ENCODE measurements at places on chromosomes 2 and 18.

GRCh38 chr2:74413001-74413698, 8.3 kb downstream of the C2orf81 start:
- DNase-seq = no peak

- DNase-seq = no peak
Measured at GRCh38 chr18:12883372-12883683, 709 bp downstream of the PTPN2 start.

- DNase-seq = no peak
Measured at GRCh38 chr2:190583507-190584337, 49.2 kb upstream of the NEMP2 start.

- peak; percentile 77 for DNase-seq
Measured at GRCh38 chr2:167292430-167293171, 404.3 kb downstream of the XIRP2 start.

GRCh38 chr2:184558713-184559464, 39.4 kb upstream of the ZNF804A start:
- no peak for DNase-seq

GRCh38 chr2:198213253-198213652, 408.9 kb downstream of the PLCL1 start:
- no peak for DNase-seq

DNA sequence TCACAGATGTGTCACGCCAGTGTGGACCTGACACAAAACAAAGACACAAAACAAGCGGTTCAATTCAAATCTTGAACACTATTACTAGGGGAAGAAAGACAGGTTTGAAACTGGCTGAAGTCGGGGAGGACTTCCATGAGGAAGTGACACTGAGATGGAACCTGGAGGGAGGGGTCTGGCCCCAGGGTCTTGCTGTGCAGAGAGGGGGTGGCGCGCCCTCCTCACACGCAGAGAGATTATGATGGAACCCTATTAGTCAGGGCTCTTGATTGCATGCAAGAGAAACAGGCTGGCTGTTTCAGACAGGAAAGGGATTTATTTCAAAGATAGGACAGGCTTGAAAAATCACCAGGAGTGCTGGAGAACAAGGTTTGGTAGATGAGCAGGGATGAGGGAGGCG, 363.6 kb upstream of the HS6ST1 start:
- DNase-seq = no peak

DNA sequence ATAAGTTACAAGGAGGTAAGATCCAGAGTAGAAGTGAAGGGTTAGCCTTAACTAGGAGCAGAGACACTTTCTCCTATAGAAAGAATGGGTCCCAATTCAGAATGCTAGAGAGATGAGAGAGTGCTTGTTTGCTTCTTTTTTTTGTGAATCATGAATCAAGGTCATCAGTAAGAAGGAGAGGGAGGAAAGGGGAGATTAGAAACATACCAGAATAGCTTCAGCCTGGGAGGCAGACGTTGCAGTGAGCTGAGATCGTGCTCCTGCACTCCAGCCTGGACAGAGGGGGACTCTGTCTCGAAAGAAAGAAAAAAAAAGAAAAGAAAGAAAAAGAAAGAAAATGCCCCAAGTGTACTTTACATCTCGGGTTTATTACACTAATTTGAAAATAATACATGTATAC, 55.8 kb upstream of the SLC35F5 start:
- DNase-seq = no peak

GRCh38 chr2:70087702-70088597, 673 bp downstream of the PCBP1 start:
- no peak for DNase-seq

DNA sequence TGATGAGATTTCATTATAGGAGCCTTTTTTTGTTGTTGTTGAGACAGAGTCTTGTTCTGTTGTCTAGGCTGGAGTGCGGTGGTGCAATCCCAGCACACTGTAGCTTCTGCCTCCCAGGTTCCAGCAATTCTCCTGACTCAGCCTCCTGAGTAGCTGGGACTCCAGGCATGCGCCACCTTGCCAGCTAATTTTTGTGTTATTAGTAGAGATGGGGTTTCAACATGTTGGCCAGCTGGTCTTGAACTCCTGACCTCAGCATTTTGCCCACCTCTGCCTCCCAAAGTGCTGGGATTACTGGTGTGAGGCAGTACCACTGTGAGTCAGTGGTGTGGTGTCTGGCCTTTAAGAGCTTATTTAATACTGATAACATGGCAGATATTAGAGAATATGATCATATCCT, 60.1 kb downstream of the MOB4 start:
- no peak for DNase-seq

DNA sequence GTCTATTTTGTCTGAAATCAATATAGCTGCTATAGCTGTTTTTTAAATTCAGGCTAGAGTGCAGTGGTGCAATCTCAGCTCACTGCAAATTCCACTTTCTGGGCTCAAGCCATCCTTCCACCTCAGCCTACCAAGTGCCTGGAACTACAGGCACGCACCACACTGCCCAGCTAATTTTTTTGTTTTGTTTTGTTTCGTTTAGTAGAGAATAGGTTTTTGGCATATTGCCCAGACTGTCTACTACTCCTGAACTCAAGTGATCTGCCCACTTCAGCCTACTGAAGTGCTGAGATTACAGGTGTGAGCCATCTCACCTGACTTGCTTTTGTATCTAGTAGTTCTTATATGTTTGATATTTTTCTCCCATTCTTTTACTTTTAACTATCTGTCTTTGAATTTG, 259.7 kb downstream of the CDH19 start:
- peak; percentile 39 for DNase-seq

DNA sequence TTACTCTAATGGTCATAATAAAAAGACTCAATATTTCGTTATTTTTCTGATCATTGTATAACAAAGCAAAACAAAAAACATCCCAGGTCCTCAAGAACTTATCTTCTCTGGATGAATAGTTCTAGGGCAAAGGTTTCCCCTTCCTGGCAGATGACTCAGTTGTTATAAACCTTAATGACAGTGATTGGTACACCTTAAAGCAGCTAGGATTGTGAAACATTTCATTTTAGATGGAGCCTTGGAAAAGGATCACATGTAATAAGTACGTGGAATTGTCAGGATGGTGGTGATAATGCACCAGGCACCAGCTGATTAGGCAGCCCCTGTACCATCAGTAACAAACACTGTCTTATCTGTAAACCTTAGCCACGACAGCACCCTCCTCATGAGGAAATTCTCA, 47.2 kb downstream of the MEP1B start:
- no peak for DNase-seq

GRCh38 chr18:80202264-80202998, 44.9 kb downstream of the PARD6G start:
- DNase-seq = no peak

- DNase-seq = no peak
Measured at GRCh38 chr2:102025016-102025501, 33.3 kb downstream of the IL1R2 start.

DNA sequence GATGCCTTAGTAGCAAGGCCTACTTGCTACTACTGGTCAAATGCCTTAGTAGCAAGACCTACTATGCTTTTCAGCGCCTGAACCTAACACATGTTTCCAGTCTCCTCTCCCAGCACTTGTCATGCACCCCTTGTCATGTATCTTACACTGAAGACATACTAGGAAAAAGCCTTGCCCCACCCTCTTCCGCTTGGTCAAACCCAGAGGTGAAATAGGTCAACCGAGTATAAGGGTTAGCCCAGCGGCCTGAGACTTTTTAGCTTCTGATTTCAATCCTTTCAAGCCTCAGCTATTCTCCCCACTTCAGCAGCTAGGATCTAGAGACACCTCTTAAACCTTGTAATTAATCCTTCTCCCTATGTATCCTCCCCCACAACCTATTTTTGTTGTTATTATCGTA, 73.3 kb downstream of the UPP2 start:
- DNase-seq = no peak

DNA sequence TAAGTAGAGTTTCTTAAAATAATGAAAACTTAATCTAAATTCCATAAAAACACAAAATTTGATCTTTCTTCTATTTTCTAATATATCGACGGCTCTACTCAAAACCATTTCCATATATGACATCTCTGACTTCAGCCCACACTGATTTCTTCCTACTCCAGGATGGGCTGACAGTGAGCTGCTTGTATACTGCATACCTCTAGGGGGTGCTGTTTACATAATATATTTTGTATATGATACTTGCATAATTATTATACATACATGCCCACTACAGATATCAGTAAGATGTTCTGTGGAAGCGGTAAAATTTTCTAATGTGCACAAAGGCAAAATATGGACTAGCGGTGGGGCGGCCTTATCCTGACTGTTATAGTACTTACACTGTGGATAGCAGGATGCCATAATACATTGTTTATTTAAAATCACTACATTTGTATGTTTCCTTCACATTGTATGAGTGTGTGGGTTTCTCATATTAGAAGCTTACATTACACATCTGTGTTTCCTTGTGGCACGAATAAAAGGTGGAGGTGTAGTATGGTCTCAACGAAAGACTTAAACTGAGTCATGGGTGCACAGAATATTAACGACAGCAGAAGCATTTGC, 66.1 kb upstream of the NXPH2 start:
- DNase-seq = no peak

DNA sequence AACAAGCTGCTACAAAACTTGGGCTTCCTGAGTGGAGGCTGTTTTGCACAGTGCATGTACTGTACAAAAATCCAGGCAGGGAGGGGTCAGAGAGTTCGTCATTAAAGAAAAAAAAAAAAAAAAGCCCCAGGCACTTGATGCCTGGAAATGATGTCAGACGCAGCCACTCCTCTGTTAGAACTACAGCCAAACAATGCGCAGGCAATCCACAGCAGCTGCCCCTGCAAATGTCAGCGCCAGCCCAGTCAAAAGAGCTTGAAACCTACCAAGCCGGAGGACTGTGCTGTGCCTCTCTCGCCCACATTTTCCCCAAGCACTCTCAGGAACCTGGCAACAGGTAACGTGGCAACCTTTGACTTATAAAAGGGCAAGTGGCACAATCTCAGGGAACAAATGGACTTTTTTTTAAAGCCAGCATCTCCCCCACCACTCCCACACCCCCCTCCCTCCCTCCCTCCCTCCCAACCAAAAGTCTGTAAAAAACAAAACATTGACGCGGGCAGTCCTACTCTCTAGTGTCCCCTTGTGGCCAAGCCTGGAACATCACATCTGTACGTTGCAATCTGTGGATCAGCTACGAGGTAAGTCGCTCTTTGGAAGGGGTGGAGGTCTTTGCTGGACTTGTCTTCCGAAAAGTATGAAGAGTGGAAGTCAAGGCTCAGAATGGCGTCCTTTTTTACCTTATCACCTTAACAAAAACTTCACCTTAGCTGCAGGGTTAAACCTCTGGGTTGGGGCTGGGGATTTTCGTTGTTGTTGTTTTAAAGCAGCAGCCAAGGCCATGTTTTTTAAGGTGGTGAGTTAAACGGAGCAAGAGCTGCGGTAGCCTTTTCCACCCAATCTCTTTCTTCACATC, 144.2 kb downstream of the TGIF1 start:
- peak; percentile 76 for DNase-seq

- DNase-seq = no peak
Measured at GRCh38 chr18:46829947-46830346, 73.1 kb upstream of the ST8SIA5 start.

DNA sequence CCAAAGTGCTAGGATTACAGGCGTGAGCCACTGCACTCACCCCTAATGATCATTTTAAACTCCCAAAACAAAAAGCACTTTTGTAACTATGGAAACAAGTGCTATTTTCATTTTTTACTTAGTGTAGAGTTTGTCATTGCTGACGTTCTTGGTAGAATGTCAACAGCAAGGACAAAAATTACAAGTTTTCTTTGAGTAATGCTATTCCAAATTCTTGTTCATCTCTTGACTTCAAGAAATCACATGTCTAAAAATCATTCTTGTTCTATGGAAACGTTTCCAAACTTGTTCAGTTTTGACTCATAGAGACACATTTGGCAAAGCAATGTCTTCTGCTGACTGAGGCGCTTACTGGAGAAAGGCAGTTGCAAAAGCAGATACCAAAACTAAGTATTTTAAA, 82.6 kb downstream of the MBP start:
- no peak for DNase-seq

- no peak for DNase-seq
Measured at GRCh38 chr2:30230497-30231211, 680 bp upstream of the LBH start.

- no peak for DNase-seq
Measured at GRCh38 chr2:7430421-7430868, 513.2 kb downstream of the RNF144A start.

- no peak for DNase-seq
Measured at GRCh38 chr2:46169467-46169866, 127.7 kb upstream of the EPAS1 start.

- no peak for DNase-seq
Measured at GRCh38 chr2:9184361-9184760, 22.3 kb upstream of the ASAP2 start.

- peak; percentile 13 for DNase-seq
Measured at GRCh38 chr18:74515620-74516231, 18.6 kb upstream of the CNDP1 start.

DNA sequence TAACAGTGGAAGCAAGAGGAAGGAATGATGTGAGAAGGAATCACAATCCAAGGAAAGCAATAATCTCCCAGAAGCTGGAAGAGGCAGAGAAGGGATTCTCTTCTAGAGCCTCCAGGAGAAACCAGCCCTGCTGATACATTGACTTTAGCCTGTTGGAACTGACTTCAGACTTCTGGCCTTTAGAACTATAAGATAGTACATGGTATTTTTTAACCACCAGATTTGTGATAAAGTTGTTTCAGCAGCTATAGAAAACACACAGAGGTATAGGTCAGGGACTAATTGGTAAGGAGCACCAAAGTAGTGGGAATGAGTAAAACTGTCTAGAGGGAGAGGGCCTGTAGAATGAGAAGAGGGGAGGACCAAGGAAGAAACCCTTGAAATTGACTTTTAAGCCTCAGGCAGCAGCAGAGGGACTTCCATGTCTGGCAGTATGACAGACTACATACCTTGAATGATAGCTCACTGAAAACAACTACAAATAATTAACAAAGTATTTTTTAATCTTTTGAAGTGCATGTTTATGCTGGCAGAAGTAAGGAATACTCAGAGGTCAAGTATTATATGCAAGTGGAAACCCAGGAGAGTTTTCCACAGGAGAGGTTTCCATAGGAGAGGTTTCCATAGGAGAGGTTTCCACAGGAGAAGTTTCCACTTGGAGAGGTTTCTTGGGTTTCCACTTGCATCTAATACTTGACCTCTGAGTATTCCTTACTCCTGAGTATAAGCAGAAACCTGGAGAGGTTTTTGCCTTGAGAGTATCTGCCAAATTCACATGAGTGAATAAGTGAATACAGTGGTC, 33.8 kb upstream of the TMEM17 start:
- DNase-seq = no peak
